Endothelial cell of umbilical vein (primary cell): ENCODE measurements at places on chromosomes 2 and 18. TPM values are rescaled to one million over a fixed set of nuclear protein-coding genes. Genes with fewer than 3 reads are reported as not detected.

GRCh38 chr2:8541223-8541622 is 140.6 kb upstream of the ID2 start:
- DNase-seq: no peak

GRCh38 chr2:43482961-43483360 is 112.9 kb downstream of the THADA start:
- no peak for DNase-seq

Gene PRKRA
- 25.8 and 31.0 TPM in 2 replicates for polyA plus RNA-seq

GRCh38 chr2:231920366-231920765 is 5.8 kb downstream of the NPPC start:
- no peak for DNase-seq

GRCh38 chr18:59306640-59307039 is 11.8 kb downstream of the CPLX4 start:
- no peak for DNase-seq

GRCh38 chr2:239302083-239302807 is 98.6 kb downstream of the HDAC4 start:
- DNase-seq: no peak

DNA sequence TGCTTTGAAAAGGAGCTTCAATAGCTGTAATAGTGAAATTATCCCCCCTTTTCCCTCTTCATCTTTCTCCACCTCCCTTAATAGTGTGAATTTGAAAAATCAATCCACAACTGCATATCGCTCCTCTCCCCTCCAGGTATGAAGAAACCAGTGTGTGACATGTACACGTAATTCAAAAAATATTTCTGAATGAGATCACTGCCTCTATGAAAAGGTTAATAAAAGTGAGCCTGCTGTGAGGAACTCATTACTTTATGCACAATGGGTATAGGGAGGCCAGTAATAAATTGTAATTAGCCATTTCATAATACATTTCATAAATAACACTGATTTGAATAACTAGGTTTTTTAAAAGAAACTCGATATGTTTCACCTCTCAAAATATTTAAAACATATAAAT is 209.0 kb upstream of the KYNU start:
- DNase-seq: no peak
